ENCODE measurements at places on chromosomes 7 and 10.

- no peak for DNase-seq
These were observed 19.1 kb upstream of the KLF6 start for GRCh38 chr10:3803927-3804741.

DNA sequence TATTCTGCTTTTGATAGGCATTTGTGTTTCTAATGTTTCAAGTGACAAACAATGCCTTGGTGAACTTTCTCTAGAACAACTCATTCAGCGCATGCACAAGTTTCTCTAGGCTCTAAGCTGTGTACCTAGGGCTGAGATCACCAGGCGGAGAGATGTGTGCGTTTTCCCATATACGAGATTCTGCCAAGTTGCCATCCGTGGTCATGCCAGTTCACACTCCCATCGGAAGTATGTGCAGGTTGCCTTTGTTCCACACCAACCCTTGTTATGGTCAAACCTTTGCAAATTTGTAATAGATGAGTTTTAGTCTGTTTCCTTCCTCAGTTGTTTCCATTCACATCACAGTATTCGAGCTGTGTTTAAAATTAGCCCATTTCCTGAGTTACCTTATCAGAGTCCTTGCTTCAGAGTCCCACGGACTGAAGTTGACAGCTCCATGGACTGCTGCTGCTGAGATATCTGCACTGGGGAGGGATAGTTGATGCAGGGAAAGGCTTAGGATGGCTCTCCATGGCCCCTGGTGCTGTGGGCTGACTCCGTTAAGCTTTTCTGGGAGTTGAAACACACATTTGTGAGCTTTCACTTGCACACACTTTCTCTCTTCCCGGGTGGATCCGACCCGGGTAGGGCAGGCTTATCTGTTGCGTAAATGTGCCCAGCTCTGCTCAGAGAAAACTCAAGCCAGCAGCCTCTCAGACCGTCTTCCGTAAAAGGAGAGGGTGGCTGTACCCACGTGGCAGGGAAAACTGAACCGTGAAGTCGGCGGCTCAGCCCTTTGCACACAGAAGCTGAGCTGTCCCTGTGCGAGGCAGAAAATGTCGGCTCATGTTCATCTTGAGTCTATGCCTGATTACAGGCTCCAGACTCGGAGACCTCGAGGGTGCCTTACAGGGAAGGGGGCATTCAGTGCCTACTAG, 49.4 kb downstream of the HK1 start:
- no peak for DNase-seq

GRCh38 chr10:97159646-97160305, 26.0 kb downstream of the SLIT1 start:
- DNase-seq: no peak

DNA sequence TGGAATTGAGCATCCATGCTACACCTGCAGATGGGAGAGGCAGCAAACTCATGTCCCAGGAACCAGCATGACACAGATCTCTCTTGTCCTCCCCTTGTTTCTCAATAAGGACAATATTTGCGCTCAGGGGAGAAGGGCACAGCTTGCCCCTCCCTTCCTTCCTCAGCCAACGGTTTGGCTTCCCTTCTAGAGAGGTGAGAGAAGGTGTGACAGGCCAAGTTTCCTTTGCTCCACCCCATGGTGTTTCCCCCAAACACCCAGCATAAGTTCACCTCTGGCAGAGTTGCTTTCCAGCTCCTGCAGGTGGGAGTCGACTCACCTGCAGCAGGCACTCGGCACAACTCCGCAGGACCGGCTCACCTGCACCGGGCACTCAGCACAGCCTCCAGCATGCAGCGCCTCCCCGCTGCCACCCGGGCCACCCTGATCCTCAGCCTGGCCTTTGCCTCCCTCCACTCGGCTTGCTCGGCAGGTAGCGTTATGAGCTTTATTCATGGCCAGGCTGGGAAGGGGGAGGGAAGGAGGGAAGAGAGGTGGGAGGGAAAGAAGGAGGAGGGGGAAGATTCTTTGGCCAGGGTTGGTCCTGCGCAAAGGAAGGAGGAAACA, at the start of the genes ATP6V0A4 and TMEM213:
ATP6V0A4 (minus strand) TSS at position 482 of the 606 bp plus-strand sequence. CDS start 26,949 bp downstream, outside the sequence.
TMEM213 (plus strand) TSS at position 280 of the 606 bp plus-strand sequence; CDS start at position 391, 111 bp downstream.
- DNase-seq: no peak

GRCh38 chr10:71371750-71372166, 25.0 kb upstream of the CDH23 start:
- DNase-seq: no peak

- DNase-seq: no peak
These were observed 70.1 kb downstream of the AMZ1 start for GRCh38 chr7:2757904-2758672.

DNA sequence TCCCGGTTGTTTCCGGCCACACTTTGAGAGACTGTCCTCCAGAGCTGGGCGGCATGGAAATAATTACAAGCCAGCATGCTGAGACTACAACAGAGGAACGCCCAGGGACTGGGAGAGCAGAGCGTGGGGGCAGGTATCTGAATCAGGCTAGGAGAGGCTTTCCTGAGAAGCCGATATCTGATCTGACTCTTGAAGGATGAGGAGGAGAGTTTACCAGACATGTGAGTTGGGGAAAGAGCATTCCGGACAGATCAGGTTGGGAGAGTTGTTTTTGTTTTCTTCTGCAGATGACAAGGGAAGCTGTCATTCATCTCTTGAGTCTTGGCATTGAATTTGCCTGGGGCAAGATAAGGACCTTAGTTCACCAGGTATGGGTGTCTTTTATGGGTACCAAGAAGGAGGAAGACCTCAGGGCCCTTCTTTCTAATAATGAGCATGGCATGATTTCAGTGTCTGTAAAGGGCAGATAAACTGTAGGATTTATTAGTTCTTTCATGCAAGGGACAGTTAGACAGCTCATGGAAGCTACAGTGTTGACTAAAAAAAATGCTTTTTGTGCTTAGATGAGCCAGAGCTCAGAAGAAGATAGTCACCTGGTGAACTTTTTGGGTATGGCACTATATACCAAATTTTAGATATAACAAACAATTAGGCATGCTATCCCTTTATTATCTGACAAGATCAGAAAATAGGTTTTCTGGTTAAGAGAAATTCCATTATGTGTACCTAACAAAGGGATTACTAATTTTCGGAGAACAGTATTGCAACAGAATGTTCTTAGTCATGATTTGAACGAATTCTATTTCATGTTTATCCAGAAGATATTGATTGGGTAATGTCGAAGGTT, 36.2 kb downstream of the WBP1L start:
- no peak for DNase-seq

GRCh38 chr7:37304921-37305320, 143.7 kb downstream of the ELMO1 start:
- no peak for DNase-seq

GRCh38 chr10:61904733-61905725, 3.5 kb downstream of the ARID5B start:
- DNase-seq: no peak

- no peak for DNase-seq
These were observed 18.8 kb upstream of the SMNDC1 start for GRCh38 chr10:110323503-110323902.

DNA sequence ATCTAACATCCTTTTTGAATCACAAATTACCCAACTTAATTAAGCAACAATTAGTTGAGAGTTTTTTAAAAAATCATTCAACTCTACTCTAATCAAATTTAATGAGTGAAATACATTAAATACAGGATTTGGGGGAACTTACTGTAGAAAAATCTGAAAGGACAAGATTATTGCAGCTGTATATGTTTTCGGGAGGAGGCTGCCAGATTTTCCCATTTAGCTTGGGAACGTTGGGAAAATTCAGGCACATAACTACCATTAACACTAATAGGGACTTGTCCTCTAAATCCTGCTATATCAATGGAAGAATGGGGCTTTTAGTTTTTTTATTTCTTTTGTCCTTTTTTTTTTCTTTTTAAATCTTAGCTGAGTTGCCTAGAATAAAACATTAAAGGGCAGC, 691.4 kb upstream of the FZD8 start:
- no peak for DNase-seq
